ENCODE measurements at places on chromosomes 1 and 21. TPM values are rescaled to one million over a fixed set of nuclear protein-coding genes. Genes with fewer than 3 reads are reported as not detected.

The RNU1-3 gene
- 18,986 TPM for total RNA-seq

DNA sequence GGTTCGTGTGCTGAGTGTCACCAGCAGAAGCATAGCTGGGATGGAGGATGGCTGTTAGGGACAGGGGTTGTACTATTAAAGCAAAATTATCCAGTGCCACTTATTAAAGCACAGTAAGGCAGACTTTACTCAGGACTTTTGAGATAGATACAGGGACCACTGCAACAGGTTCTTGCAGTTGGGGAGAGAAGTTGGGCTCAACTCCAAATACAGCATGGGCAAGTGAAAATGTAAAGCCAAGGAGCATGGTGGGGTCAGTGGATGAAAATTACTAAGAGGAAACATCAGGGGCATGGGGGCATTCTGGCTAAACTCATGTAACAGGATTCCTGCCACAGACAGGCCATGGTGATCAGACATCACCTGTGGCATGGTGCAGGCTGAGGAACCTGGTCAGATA lies 15.0 kb upstream of the REN start:
- peak; percentile 5 for DNase-seq

The NBPF10 gene
- 3.4 TPM for total RNA-seq

- no peak for DNase-seq
Observed at GRCh38 chr1:197126691-197127090, 19.8 kb downstream of the ASPM start.

DNA sequence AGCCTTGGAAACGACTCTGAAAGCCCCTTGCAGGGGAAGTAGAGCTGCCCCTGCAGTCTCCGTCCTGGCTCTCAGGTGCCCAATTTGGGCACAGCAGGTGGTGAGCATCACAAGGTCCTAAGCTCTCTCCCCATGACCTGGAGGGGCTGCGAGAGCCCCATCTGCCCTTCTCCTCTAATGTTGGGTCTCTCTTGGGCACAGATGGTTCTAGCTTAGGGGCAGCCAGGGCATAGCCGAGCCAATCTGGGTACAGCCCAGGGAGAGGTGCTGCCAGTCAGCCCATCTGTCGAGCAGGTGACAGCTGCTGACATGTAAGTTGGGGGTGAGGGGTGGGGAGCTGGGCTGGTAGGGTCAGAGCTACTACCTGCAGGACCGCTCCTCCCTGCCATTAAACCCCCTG lies 50.7 kb downstream of the SYT2 start:
- no peak for DNase-seq

The CD46 gene
- total RNA-seq, result 129 TPM

DNA sequence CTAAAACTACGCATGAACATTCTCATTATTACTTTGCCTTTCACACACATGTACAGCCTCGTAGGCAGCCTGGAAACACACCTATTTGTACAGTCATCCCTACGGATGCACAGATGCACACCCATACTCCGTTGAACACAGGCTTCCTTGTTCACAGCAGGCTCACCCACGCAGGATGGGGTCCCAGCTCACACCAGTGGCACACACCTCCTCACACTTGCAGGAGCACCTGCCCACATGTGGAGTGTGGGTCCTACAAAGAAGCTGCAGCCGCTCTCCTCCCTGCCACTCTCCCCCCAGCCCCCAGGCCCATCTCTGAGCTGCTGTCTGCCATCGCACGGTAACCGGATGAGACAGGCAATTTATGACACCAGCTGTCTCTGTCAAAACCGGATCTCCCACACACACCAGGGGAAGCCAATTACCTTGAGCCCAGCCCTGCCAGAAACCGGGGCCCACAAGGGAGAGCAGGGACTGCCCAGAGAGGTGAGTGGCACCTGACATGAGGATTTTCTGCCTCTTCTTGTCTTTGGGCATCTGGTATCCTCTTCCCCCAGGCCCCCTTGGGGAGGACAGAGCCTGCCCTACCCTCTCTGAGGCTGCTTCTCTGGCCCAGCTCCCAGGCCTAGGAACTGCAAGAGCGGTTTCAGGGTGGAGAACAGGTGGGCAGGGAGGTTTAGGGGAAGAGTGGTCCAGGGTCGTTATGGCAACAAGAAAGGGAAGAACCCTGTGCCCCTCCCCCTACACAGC lies 175.4 kb downstream of the IGSF21 start:
- DNase-seq, result no peak

Data from posterior vena cava (tissue), 2 donors.